OCI-M1 (cell line): ENCODE measurements at places on chromosomes 6 and 20.

DNA sequence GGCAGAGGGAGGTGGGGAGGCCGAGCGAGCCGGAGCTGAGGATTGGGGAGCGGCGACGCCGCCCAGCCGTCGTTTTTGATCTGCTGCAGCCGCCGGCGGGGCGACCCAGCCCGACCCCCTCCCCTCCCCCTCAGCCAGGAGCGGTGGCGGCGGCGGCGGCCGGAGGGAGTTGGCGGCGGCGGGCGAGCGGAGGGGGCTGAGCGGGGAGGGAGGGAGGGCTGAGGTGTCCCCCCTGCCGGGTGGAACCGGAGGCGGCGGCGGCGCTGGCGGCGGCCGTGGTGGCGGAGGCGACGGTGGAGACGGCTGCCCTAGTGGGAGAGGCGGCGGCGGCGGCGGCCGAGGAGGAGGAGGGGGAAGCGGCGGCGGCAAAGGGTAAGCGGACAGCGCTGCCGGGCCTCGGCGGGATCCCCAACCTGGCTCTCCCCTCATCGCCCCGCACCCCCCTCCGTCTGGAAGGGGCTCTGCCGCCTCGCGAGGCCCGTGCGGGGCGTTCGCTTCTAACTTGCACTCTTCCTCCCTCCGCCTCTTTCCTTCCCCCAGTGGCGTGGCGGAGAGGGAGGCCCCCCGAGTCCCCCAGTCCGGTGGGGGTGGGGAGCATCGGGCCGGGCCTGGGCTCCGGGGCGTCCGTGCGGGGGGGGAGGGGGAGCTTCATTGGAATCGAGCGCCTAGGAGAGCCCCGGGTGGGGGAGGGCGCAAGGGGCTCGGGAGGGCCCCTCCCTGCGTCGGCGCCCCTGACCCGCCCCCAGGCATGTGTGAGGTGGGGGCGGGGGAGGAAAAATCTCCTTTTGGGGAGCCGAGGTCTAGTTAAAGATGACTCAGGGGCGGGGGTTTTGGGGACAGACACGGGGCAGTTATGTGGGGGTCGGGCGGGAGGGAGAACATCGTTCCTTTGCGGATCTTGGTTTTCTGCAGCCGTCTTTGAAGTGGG lies at the start of gene TAB2:
Gene TAB2, plus strand, starts transcription at position 69 of the 928 bp plus-strand sequence. CDS start 52,286 bp downstream, outside the sequence.
- DNase-seq, result peak; percentile 77

DNA sequence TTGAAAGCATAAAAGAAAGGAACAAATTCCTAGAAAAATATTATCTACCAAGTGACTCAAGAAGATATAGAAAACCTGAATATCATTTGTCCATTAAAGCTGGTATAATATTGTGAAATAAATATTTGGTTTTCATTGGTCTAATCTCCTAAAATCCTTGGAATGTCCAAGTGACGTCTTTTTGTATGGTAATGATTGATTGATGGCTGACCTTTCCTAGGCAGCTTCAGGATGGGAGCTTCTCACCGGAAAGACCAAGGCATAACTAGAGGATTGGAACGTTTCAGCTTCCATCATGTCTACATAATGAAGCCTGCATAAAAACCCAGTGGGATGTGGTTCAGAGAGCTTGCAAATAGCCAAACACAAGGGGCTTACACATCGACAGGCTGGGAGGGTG lies 57.6 kb upstream of the MAN1A1 start:
- no peak for DNase-seq

DNA sequence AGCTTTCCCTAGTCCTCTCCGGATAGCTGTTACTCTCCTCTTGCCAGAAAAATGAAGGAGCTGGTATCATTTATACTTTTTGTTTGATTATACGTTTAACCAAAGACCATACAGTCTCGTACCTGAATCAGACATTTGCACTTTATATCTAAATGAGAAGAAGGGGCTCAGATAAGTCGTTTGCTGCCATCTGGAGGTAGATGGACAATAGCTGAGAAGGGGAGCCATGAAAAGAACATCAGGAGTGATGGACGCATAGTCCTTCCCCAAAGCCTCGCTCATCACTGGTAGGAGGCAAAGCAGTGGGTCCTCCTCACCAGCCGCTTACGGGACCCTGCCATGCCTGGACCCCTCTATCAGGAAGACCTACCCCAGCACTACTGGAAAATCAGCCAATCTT lies 45.4 kb downstream of the RPF2 start:
- no peak for DNase-seq

DNA sequence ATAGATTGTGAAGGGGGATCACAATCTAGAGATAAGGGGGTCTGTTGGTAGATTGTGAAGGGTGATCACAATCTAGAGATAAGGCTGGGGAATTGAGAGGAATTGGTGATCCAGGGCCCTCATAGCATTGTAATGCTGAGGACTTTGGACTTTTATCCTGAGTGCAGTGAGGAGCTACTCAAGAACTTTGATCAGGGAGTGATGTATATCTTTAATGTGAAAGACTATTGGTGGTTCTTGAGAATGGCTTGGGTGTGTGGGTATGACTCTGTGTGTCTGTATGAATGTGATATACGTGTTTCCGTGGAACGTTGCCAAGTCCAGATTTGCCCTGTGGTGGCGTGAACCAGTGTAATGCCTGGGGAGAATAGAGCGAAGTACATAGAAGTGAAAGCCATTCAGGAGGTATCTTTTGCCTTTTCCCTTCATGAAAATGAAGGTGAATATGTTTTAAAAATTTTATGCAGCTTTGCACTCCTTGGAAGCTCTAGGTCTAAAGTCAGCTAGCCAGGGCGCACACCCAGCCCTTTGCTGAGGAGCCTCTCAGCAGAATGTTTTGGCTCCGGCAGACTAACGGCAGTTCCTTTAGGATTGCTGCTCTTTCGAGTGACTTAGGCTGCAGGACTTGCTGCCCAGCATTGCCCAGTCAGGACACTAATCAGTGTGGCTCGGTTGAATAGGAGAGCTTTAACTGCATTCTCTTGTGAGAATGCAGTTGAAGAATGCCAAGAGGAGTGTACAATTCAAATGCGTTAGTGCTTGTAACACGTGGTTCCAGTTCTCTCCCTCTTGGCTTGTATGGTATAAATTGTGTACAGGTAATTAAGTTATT lies 3.5 kb downstream of the ZFAND3 start:
- DNase-seq, result peak; percentile 91

DNA sequence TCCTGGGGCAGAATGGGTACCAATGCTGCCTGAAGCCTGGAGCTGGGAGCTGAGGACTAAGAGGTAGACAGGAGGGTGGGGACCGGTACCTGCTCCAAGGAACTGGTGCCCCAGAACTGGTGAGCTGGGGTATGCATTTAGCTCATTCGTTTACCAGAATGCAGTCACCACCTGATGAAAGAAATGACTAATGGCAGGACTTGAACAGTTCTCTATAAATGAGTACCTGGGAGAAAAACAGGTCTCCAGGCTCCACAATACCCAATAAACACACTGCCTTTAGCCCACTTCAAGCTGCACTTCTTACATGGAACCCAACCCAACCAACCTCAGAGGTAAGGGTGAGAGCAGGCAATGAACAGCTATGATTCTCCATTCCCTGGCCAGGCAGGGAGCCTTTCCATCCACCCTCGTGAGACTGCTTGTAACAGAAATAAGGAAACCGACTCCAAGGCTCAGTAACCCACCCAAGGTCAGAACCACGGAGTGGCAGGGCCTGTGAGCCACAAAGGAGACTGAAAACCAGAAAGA lies 15.4 kb downstream of the FKBP1A start:
- no peak for DNase-seq

- DNase-seq, result no peak
Observed at GRCh38 chr6:124436803-124437202, 525.4 kb upstream of the RNF217 start.

GRCh38 chr6:15366003-15366535 lies 120.2 kb downstream of the JARID2 start:
- DNase-seq, result no peak

DNA sequence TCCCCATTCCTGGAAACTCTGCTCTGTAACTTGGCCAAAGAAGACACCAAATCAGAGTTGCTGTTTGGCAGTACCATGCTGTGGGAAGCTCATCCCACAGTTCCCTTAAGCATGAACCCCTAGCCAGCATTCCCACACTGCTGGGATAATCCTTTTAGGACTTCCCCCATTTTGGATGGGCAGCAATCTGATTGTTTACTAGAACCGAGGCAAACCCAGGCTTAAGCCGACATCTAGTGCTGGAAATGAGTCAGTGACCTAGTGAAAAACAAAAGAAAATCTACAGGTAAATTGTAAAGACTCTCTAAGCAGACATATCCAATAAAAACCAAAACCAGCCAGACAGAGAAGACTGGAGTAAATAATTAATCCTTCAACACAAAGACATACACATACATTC lies 5.2 kb downstream of the DNAH8 start:
- peak; percentile 27 for DNase-seq

DNA sequence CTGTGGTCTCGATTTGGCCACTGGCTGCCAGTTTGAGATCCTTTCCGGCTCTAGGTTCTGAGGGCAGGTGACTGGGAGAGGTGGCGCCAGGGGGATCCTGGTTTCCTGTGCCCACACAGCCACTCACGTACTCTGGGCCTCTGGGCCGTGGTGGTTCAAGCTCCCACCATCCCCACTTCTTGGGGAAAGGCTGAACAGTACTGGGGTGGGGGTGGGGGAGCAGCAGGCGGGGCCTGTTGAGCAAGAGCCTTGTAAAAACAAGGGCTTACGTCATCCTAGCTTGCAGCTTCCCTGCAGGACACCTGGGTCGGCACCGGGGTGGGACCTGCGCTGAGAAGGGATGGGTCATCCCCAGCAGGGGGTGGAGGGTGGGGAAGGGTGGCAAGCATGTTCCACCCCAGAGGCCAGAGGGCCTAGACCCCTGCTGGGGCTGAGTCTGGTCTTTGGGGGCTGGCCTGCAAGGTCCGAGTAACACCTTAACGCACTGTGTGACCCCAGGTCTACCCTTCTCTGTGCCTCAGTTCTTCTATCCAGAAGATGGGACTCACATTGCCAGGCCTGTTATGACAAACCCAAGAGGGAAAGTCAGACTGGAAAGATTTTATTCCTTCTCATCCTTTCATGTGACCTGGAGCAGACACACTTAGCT lies 3.1 kb upstream of the CEBPB start:
- peak; percentile 30 for DNase-seq

DNA sequence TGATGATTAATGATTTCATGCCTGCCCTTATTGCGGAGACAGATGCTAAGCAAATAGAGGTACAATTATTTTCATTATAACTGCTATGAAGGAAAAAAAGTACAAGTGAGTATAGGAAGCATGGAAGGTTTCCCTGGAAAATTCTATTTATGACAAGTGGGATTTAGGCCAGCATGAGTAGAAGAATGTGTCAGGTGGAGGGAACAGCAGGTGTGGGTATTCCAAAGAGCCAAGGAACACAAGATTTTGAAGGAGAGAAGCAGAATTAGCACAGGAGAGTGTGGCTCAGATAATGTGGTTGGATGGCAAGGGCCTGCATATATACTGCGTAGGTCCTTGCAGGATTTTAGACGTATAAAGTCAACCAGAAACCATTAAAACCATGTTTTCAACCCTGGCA lies 11.4 kb downstream of the PLCB1 start:
- DNase-seq, result no peak

GRCh38 chr6:164911151-164911550 lies 398.3 kb downstream of the C6orf118 start:
- DNase-seq, result peak; percentile 27

DNA sequence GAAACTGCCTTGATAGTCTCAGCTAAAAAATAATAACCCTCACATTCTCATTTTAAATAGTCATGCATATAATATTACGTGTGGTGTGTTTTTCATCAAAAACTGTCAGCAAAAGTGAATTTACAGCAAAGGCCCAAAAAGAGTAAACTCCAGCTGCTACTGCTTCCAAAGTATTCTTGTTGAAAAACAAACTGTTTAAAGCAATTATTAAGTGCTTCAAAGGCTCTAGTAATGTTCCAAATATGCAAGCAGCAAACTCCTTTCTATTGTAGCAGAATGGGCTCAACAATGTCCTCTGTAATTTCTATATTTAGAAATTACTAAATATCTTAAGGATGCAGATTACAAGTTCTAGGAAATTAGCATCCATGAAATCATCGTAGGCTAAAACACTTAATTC lies 280.0 kb upstream of the TBX18 start:
- DNase-seq, result no peak

DNA sequence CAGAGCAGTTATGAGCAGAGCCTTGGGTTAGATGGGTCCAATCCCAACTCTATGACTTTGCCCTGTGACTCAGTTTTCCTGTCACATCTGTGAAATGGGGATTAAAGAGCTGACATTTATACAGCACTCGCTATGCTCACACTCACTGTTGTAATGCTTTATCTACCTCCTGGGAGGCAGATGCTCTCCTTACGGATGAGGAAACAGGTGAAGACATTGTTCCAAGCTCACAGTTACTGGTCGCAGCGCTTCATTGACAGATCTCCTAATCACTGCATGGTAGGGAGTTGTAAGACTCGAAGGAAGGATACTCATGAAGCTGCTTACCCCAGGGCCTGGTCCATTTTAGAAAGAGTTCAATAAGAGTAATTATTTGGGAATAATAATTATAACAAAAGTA lies 2.9 kb upstream of the MYLK2 start:
- DNase-seq, result no peak

DNA sequence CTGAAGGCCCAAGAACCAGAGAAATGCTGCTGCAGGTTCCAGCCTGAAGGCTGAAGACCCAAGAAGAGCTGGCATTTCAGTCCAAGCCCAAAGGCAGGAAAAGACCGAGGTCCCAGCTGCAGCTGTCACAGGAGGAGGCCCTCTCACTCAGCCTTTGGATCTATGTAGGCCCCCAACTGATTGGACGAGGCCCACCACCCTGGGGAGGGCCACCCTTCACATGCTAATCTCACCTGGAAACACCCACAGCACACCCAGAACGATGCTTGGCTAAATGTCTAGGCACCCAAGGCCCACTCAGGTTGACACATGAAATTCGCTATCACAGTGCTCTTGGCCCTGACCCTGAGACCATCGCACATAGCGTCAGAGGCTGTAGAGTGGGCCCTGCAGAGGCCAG lies 6.8 kb downstream of the SLCO4A1 start:
- DNase-seq, result no peak

DNA sequence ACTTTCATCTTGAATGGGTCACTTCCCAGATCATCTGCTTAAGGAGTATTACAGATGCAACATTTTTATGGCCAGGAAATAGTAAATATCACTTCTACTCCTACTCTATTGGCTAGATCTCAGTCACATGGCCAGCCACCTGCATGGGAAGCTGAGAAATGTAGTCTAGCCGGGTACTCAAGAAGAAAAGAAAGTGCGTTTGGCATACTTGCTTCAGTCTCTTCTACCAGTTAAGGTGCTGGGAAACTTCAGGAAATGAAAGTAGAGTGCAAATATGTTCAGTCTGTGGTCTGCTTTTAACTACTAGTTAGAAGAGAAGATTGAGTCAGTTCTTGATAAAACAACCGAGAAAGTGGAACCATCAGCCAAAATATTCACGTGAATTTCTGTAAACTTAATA lies 129.2 kb downstream of the PDSS2 start:
- DNase-seq, result no peak

- peak; percentile 92 for DNase-seq
Observed at GRCh38 chr6:84086545-84087429, 53.2 kb downstream of the MRAP2 start.

GRCh38 chr20:34282041-34282440 lies 21.1 kb downstream of the AHCY start:
- no peak for DNase-seq

DNA sequence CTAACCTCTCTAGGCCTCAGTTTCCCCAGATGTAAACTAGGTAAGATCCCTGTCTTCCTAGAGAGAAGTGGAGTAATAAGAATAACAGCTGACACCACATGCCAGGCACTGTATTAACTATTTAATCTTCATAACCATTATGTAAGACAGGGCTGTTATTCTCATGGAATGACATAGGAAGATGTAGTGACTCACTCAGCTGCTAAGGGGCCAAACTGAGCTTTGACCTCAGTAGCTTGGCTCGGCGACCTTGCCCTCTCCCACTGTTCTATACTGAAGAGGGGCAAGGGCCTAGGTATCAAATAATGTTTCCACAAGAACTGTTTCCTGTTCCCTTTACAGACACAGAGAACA lies 2.9 kb upstream of the MDGA1 start:
- DNase-seq, result peak; percentile 49

GRCh38 chr6:31007694-31008093 lies 2.6 kb upstream of the MUC22 start:
- no peak for DNase-seq
